ENCODE measurements at places on chromosomes 12 and 14.

DNA sequence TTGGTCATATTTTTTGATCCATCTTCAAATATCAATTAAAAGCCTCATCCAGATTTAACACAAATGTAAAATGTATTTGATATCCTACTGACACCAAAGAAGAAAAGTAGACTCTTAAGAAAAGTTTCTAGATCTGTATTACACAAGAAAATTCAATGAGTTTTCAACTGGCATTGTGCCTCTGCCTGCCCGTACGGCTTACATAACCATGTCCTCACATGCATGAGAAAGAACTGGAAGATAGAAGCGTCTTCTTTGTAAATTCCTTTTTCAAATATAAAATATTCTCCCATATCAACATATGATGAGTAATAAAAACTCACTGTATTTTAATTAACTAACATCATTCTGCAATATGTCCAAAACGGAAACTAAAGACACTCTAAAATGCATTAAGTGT, 7.2 kb downstream of the ANKS1B start:
- no peak for DNase-seq

GRCh38 chr12:116265351-116266147, 11.9 kb downstream of the MED13L start:
- DNase-seq: no peak

- peak; percentile 33 for DNase-seq
These were observed 20.6 kb downstream of the CNIH1 start for GRCh38 chr14:54420478-54421142.

GRCh38 chr14:25620515-25620914, 570.6 kb upstream of the STXBP6 start:
- DNase-seq: no peak

DNA sequence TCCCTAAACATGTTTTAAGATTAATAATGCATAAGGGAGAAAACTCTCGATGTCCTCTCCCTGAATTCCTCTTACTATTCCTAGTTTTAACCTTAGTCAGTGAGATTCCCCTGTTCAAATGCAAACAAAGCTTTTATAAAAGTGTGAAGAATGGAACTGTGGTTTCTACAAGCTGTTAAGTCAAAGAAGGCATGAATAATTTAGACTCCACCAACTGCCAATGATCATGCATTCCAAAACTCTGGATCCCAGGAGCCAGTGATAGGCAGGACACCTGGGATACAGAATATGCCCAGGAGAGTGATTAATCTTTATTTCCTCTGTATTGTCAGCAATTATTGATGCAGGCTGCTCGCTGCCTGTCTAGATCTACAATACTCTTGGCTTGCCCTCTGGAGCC, 190.3 kb upstream of the ATF7IP start:
- no peak for DNase-seq

DNA sequence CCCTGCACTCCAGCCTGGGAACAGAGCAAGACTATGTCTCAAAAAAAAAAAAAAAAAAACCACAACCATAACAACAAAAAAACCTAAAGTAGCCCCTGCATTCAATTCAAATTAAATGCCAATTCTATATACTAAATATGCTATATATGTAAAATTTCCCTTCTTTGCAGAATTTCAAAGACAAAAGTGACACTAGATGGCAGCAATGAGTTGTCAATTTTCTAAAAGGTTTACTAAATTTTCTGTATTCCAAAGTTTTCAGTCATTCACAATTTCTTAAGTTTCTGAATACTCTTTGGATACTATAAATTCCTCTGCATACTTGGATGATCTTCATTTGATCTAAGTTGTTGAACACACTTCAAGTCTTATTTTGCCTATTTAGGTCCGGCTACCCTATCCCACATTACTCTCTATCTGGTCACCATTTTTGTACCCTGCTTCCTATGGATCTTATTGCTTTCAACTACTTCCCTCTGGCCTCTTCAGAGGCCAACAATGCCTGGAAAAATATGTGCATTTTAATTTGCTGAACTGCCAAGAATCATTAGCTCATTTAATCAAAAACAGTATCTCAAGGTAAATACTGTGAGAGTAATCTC, 27.9 kb downstream of the HNRNPC start:
- no peak for DNase-seq

All from frontal cortex (tissue), 4 donors.